CMK (cell line): ENCODE measurements at places on chromosomes 12 and 14.

DNA sequence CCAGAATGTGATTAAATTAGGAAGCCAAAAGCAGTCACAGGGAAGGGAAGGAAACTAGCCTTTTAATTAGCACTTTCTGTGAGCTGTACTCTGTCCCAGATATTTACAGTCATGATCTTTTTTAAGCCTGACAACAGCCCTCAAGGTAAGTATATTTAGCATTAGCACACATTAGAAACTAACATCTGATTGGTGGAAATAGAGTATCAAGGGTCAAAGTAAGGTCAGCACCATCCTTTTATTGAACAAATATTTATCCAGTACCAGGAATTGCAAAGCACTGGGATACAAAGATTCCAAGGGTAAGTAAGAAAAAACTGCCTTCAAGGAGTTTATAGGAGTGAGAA, 28.2 kb downstream of the RPGRIP1 start:
- DNase-seq: no peak

GRCh38 chr14:24376448-24377070, 8.6 kb downstream of the NFATC4 start:
- no peak for DNase-seq

- DNase-seq: no peak
Measured at GRCh38 chr12:12718853-12719252, 1.7 kb downstream of the CDKN1B start.

GRCh38 chr14:94543449-94544124, 17.7 kb upstream of the SERPINA4 start:
- DNase-seq: no peak

- DNase-seq: no peak
Measured at GRCh38 chr12:40375076-40375475, 150.3 kb downstream of the LRRK2 start.

DNA sequence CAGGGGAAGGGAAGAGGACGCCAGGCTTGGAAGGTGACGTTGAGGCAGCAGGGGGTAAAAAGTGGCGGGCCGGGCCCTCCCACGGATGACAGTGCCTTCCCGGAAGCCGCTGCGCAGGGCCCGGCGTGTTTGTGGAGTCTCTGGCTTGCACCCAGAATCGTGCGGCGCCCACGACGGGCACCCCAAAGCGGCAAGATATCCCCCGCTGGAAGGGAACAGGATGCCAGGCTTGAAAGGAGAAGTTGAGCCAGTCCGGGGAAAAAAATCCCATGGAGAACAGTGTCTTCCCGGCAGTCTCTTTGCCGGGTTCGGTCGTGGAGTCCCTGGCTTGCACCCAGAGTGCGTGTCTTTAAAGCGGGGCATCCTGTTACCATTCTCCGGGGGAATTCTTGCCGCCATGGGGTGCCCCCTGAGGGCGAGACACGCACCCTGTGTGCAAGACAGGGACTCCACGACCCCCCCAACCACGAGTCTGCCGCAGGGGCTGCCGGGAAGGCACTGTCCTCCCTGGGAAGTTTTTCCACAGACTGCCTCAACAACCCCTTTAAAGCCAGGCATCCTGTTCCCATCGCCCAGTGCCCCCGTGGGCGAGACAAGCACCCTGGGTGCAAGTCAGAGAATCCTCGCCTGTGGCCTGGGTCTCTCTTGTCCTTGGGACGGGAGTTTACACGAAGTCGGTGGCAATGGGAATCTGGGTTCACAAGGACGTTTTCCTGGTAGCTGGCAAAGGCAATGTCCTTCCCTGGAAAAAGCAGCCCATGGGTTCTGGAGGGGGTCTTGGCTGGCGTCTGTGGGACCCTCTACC, 156.1 kb upstream of the ALG10B start:
- DNase-seq: no peak

GRCh38 chr12:28456934-28457710, 266.9 kb downstream of the CCDC91 start:
- no peak for DNase-seq

DNA sequence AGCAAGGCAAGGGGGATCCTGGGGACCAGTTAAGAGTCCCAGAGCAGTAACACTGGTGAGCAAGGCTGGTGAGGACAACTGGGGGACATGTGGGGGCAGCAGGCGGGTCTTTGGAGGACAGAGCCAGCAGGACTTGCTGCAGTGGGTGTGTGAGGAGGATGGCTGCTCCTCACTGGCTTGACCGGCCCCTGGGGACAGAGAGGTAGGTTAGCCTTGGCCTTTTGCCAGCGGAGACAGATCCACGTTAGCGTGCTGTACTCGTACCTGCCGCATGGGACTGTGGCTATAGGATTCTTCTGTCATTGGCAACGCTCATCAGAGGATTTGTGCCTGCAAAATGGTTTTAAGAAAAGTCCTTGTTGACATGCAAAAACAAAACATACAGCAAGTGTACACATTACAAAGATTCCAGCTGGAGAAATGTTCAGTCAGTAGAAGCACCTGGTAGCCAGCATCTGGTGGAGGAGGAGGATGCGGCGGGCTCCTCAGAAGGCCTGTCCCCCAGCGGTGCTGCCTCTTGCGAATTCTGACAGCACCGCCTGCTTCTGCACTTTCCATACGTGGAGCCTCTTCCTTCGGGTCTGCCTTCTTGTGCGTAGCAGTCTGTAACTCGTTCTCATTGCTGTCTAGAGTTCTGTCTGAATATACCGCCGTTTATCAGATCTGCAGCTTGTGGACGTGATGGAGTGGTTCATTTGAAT, 91.3 kb downstream of the EP400 start:
- DNase-seq: no peak

DNA sequence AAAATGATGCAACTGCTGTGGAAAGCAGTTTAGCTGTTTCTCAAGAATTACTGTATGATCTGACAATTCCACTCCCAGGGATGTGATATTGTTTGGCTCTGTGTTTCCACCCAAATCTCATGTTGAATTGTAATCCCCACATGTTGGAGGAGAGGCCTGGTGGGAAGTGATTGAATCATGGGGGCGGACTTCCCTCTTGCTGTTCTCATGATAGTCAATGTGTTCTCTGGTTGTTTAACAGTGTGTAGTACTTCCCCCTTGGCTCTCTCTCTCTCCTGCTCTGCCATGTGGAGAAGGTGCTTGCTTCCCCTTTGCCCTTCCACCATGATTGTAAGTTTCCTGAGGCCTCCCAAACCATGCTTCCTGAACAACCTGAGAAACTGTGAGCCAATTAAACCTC, 93.4 kb upstream of the CPM start:
- no peak for DNase-seq

GRCh38 chr12:45469902-45470301, 254.0 kb downstream of the ANO6 start:
- no peak for DNase-seq

GRCh38 chr12:112777387-112778310, 13.9 kb upstream of the RPH3A start:
- no peak for DNase-seq

- no peak for DNase-seq
Measured at GRCh38 chr14:96693987-96694386, 103.2 kb upstream of the VRK1 start.

- DNase-seq: no peak
Measured at GRCh38 chr12:10364815-10365622, 24.8 kb downstream of the KLRK1 start.

- DNase-seq: no peak
Measured at GRCh38 chr14:22843123-22843925, 6.9 kb downstream of the MMP14 start.

DNA sequence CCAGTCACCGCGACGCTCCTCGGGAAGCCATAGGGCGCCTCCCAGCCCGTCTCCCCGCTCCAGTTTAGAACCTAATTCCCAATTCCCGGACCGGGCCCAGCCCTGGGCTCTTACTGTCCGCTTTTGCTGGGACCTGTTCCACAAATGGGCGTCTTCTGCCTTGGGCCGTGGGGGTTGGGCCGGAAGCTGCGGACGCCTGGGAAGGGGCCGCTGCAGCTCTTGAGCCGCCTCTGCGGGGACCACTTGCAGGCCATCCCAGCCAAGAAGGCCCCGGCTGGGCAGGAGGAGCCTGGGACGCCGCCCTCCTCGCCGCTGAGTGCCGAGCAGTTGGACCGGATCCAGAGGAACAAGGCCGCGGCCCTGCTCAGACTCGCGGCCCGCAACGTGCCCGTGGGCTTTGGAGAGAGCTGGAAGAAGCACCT, 797 bp downstream of the UNG start:
- DNase-seq: no peak

GRCh38 chr12:49912345-49913255, 8.9 kb upstream of the FAIM2 start:
- DNase-seq: no peak

DNA sequence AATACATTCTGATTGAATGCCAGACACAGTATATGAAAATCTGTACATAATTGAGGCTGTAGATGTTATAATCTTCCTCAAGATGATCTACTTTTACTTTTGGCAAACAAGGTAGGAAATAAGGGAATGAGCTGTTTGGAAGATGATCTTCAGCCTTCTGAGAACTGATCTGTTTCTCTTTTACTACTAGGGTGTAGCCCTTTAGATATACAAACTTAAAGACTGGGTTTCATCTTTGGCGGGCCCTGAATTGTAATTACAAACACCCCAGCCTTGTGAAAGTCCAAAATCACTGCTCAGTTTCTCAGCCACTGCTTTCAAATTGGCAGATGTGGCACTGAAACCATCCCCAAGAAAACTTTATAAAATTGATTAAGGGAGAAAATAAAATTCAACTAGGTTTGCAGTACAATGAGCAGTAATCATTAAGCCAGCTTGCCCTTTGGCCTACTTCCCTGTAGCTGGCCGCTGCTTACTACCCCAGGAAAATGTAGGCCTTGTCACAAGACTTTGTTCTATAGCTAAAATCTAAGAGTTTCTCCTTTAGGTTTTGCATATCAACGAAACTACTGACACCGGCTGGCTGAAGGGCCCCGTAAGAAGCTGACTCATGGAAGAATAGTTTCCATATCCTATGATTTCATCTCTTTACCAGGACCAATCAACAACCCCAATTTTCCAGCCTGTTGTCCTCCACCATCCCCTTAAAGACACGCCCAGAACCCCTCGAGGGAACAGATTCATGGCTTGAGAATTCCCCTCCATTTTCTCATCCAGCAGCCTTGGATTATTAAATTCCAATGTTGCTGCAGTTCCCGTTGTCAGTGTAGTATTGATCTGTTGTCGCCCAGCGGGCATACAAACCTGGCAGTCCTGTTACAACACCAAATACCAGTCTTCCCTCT, 210.8 kb downstream of the PCNX1 start:
- DNase-seq: no peak

- no peak for DNase-seq
Measured at GRCh38 chr12:96981911-96982310, 74.9 kb downstream of the NEDD1 start.

GRCh38 chr14:70317969-70318634, 41.4 kb downstream of the COX16 start:
- DNase-seq: no peak

DNA sequence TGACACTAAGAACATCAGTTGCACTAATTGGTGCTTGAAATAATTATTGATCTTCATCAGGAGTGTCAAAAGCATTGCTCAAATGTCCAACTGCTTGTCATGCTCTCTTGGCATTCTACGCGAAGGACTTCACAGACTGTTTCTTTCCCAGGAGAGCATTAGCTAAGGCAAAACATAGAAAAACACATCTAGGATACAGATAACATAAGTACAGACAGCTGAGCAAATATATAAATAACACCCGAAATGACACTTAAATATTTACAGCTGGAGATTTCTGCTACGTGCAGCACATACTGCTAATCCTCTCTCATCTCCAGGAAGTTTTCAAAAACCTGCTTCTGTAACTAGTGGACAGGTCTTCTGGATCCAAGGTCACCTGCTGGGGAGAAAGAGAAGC, 120.0 kb upstream of the PRMT8 start:
- DNase-seq: no peak

DNA sequence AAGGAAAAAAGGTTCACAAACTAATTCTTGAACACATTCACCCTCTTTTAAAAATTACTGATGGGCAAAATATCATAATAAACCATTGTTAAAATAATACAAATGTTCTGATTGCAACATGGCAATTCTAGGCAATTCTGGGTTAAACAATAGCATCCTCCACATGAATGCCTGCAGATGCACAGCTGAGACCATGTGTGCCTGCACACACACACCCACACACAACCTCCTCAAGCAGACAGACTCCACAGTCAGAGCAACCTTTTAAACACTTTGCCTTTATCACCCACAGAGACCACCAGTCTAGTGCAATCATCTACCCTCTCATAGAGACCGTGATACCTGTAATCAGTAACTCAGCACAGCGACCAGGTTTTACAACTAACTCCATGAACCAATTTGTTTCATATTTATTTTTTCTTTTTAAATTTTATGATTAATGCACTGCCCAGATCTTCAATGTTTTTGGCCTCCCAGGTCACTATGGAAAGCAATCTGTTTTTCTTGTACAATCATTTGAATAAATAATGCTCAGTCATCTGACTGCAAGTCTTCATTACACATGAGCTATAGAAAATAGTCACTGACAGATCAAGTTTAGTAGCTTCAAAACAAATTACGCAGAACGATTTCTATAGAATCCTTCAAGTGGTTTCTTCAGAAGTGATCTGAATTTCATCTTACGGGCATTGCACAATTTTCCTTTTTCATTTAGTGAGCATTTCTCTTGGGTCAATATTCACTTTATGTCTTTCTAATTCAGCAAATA, 105.8 kb downstream of the PRKD1 start:
- no peak for DNase-seq

DNA sequence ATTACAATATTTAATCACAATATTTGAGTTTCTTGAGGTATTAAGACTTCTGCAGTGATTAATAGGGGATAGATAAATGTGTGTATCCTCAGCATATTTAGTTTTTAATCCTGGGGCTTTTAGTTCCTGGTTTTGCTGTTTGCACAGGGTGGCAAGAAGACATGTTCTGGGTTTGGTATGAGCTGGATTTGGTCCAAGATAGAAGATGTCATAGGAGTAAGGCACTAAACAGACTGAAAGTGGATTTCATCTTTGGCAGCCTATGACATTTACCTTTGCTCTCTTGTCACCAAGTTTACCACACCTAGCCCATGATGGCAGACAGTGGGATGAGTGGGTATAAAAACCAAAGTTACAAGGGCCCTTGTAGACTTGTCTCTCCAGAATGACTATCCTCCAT, 168.2 kb downstream of the LRRK2 start:
- DNase-seq: no peak

GRCh38 chr14:102779574-102780315, 2.5 kb downstream of the TRAF3 start:
- no peak for DNase-seq

GRCh38 chr12:117294189-117294603, 67.2 kb downstream of the NOS1 start:
- DNase-seq: no peak

GRCh38 chr14:61026526-61026925, 45.5 kb downstream of the SLC38A6 start:
- DNase-seq: no peak

DNA sequence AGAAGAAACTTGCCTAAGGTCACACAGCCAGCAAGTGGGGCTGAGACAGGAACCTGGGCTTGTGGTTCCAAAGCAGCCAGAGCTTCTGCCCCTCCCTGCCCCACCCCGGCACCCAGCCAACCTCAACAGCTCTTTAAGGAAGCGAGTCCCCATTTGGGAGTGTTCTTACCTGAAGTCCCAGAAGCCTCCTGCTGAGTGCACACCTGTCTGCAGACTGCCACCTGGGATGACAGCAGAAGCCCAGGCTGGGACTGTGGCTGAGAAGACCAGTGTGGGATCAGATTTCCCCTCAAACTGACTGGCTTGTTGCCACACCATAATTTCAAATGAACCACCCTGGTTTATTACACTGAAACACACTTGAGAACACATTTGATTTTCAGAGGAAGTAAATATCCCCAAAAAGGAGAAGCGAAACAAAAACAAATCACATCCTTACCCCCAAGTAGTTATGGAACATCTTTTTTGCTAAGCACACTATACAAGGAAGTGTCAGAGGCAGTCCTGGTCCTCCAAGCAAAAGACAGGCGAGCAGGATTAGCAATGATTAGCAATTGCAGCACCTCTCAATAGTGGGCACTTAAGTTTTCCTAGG, 6.3 kb upstream of the RIN3 start:
- no peak for DNase-seq
